Activated CD4-positive, alpha-beta memory T cell treated with anti-CD3 and anti-CD28 coated beads for 36 hours (primary cell): ENCODE measurements at places on chromosomes 16 and 17. TPM values are rescaled to one million over a fixed set of nuclear protein-coding genes. Genes with fewer than 3 reads are reported as not detected.

The SLC35G6 gene
- total RNA-seq, result not detected

The DNAAF1 gene
- not detected for total RNA-seq

The SLC4A1 gene
- not detected for total RNA-seq

The FUS gene
- total RNA-seq, result 489 TPM

The PRR35 gene
- total RNA-seq, result not detected

The NUFIP2 gene
- 56.9 TPM for total RNA-seq

GRCh38 chr17:55496094-55496881, 15.0 kb downstream of the SMIM36 start:
- H3K4me1 ChIP-seq, result no peaks in the 10 kb centered on the region
- H3K27ac ChIP-seq, result no peak overlapping the region
- H3K27me3 ChIP-seq, result peaks cover 4% of the 10 kb centered on the region
- no peak overlapping the region for H3K4me3 ChIP-seq
- no peak for DNase-seq

GRCh38 chr16:79372503-79373184, 227.9 kb downstream of the MAF start:
- no peak overlapping the region for H3K4me3 ChIP-seq
- DNase-seq, result peak; percentile 67
- H3K27ac ChIP-seq, result peak overlapping the region; percentile 75
- peaks cover 21% of the 10 kb centered on the region for H3K4me1 ChIP-seq
- peaks cover 13% of the 10 kb centered on the region for H3K36me3 ChIP-seq
